NCI-H1694 (cell line): ENCODE measurements at places on chromosomes 2 and 18.

DNA sequence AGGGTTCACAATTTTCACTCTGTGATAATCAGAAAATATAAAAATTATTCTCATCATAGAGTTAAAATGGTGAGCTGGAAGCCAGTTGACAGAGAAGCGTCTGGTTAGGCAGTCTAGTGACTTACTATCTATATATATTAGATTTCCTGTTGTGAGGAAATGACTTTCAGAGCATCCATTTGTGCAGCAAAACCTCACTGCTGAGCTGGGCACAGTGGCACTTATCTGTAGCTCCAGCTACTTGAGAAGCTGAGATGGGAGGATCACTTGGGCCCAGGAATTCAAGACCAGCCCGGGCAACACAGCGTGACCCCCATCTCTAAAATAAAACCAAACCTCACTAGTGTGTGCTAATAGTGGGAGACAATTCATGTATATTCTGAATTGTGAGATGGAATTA, 7.2 kb upstream of the KIAA2012 start:
- DNase-seq, result no peak

- DNase-seq, result no peak
These were observed 36.9 kb upstream of the FZD7 start for GRCh38 chr2:201996679-201997314.

DNA sequence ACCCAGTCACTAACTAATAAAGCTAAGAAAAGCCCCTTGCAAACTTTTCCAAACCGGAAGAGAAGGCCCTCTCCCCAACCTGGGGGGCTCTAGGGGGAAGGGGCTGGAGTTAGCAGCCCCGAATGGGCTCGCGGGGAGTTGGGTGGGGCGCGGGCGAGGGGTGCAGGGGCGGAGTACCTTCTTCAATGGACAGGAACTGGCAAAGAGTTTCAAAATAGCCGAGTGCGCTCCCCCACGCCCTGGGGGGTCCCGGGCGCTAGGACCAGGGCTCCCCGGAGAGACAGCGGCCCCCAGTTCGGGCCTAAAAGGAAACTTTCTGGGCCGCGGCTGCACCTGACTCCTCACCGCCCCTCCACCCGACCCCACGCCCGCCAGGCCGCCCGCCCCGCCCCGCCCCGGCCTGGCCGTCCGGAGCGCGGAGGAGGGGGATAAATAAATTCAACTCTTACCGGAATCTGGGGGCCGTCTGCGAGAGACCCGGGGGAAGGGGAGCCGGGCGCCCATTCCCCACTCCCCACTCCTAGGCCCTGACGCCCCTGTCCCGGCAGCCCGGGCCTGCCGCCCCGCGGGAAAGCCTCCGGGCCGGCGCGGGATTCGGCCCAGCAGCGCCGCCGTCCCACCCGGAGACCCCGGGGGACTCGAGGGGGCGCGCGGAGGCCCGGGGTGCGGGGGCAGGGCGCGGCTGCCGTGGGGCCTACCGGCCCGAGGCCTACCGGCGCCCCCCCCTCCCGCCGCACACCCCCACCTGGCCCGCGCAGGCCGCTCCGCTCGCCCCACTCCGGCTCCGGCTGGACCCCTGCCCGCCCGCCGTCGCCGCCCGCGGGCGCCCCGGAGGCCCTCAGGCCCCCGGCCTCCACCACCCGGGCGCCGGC, 868 bp downstream of the INO80D start:
- peak; percentile 2 for DNase-seq

GRCh38 chr2:215487002-215487372, 51.1 kb upstream of the FN1 start:
- no peak for DNase-seq

DNA sequence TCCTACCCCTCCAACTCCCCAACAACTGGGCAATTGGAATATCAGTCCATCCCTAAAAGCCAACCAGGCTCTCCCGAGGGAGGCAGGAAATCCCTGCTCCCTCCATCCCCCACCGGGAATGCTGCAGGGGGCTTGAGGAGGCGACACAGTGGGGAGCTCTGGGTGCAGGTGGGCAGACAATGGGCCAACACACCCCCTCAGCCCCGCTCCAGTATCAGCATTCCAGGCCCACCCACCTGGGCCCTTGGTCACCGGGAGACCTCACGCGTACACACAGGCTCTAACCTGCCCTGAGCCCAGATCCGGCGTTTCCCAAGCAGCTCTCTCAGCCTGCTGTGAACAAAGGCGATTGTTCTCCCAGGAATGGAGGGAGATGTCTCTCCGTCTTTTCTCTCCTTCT, 37.6 kb upstream of the FZD7 start:
- no peak for DNase-seq

- no peak for DNase-seq
These were observed 589.2 kb upstream of the SALL3 start for GRCh38 chr18:78390348-78390951.

- peak; percentile 62 for DNase-seq
These were observed 5.3 kb downstream of the SATB2 start for GRCh38 chr2:199452260-199452990.
